ENCODE measurements at places on chromosomes 3 and 15. TPM values are rescaled to one million over a fixed set of nuclear protein-coding genes. Genes with fewer than 3 reads are reported as not detected.

The FOXB1 gene
- 13.5 TPM for polyA plus RNA-seq

The CNTN4 gene
- polyA plus RNA-seq: 29.2 TPM

The C3orf18 gene
- 32.2 TPM for polyA plus RNA-seq

The NR1I2 gene
- 0.43 TPM for polyA plus RNA-seq

The C3orf22 gene
- 0.17 TPM for polyA plus RNA-seq

The LRRN1 gene
- polyA plus RNA-seq: 128 TPM

The ANKRD34C gene
- polyA plus RNA-seq: 0.48 TPM

The TAMM41 gene
- 17.7 TPM for polyA plus RNA-seq

The APBA2 gene
- polyA plus RNA-seq: 111 TPM

The GOLGA6L1 gene
- polyA plus RNA-seq: not detected

The PIGZ gene
- 9.1 TPM for polyA plus RNA-seq

The C3orf49 gene
- polyA plus RNA-seq: 2.0 TPM

The RYR3 gene
- polyA plus RNA-seq: 24.4 TPM

The FRMD5 gene
- 25.9 TPM for polyA plus RNA-seq

The IQCH gene
- polyA plus RNA-seq: 3.4 TPM

The CKMT1A gene
- polyA plus RNA-seq: 54.7 TPM

The AGTR1 gene
- 2.6 TPM for polyA plus RNA-seq

The SMCO1 gene
- not detected for polyA plus RNA-seq

The ADAMTS9 gene
- polyA plus RNA-seq: 21.8 TPM

The ATP2B2 gene
- 81.8 TPM for polyA plus RNA-seq

The MORC1 gene
- 0.14 TPM for polyA plus RNA-seq

The LDHAL6B gene
- 0.32 TPM for polyA plus RNA-seq

The ANKUB1 gene
- polyA plus RNA-seq: 0.95 TPM

Data from spinal cord (tissue), 10 donors.